ENCODE measurements at places on chromosomes 5 and 9. TPM values are rescaled to one million over a fixed set of nuclear protein-coding genes. Genes with fewer than 3 reads are reported as not detected.

Gene DBH
- total RNA-seq = not detected

Gene PCDHA8
- total RNA-seq = not detected

Gene PIP5K1B
- total RNA-seq = not detected

Gene ZCCHC9
- total RNA-seq = 23.2 TPM

Gene LVRN
- not detected for total RNA-seq

Gene DMGDH
- not detected for total RNA-seq

Gene CARD9
- total RNA-seq = 0.19 TPM

Gene ZDHHC21
- 3.3 TPM for total RNA-seq

Gene ELOVL7
- 8.1 TPM for total RNA-seq

Gene UGT3A1
- not detected for total RNA-seq

Gene TMEM252
- total RNA-seq = not detected

Gene FBP2
- not detected for total RNA-seq

Gene TLX3
- total RNA-seq = not detected

Gene KIF20A
- total RNA-seq = 13.8 TPM

Gene HMMR
- total RNA-seq = 46.7 TPM

Gene ZNF883
- 1.6 TPM for total RNA-seq

Gene SPARC
- total RNA-seq = 214 TPM

Gene SLC36A2
- not detected for total RNA-seq

Gene KIF4B
- not detected for total RNA-seq

Gene FBLL1
- total RNA-seq = 1.7 TPM

Gene BHMT2
- not detected for total RNA-seq

Gene CCDC183
- not detected for total RNA-seq

Gene NIPAL4
- total RNA-seq = 30.4 TPM

Gene MLANA
- total RNA-seq = not detected

Gene CDKN2B-AS1
- total RNA-seq = 0.23 TPM

Gene PCDH12
- total RNA-seq = 0.04 TPM

Gene C5orf52
- not detected for total RNA-seq

Gene TEX48
- not detected for total RNA-seq

Gene LHFPL2
- 14.4 TPM for total RNA-seq

Gene PCYOX1L
- 10.1 TPM for total RNA-seq

Gene OR1Q1
- total RNA-seq = not detected

Gene EPB41L4B
- total RNA-seq = 5.9 TPM

Gene MYORG
- total RNA-seq = 12.7 TPM

Gene CBY3
- total RNA-seq = not detected

Gene AGXT2
- total RNA-seq = not detected

Gene NR2F1
- total RNA-seq = not detected

Gene ARSI
- total RNA-seq = 12.7 TPM

Gene BTNL3
- total RNA-seq = not detected

Gene HAVCR1
- total RNA-seq = not detected

Gene ZNF354B
- total RNA-seq = 2.4 TPM

Gene PLAC8L1
- 0.23 TPM for total RNA-seq

Gene TNFSF8
- not detected for total RNA-seq

Gene N4BP3
- total RNA-seq = 6.1 TPM

Gene CYLC2
- not detected for total RNA-seq

Gene SLC34A1
- not detected for total RNA-seq
